ENCODE measurements at places on chromosomes 16 and 17.

- no peak for DNase-seq
Measured at GRCh38 chr16:27027971-27028370, 38.8 kb upstream of the C16orf82 start.

DNA sequence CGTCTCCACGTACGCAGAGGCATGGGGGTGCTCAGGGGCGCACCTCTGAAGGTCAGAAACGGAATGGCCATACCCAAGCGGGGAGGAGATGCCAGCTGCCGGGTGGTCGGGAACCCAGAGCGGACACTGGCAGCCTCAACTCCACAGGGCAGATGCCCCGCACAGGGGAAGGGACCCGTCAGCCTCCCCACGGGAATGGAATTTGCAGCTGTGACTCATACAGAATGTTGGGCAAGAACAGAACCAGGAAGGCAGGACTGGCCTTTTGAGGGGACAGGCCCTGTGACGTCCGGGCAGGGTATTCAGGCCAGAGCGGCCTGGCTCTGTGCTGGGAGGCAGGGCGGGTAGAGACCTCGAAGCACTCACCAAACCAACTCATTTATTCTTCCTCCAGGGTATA lies 7.5 kb downstream of the TK1 start:
- DNase-seq, result peak; percentile 26

DNA sequence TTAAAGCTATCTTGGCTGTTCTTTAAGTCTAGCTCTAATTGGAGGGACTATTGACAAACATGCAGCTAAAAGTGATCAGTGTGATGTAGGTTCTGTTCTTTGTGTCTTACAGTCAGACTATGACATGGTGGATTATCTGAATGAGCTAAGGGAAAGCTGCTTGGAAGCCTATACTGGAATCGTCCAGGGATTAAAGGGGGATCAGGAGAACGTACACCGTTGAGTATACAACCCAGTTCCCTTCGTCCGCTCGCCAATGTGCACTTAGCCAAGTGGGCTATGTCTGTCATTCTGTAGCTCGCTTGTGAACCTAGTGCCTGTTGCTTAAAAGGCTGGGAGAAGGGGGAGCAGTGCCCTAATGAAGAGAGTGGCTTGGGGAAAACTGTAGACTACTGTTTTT lies 15.8 kb upstream of the TBKBP1 start:
- DNase-seq, result no peak

GRCh38 chr16:53219371-53219770 lies 164.6 kb downstream of the CHD9 start:
- DNase-seq, result no peak

DNA sequence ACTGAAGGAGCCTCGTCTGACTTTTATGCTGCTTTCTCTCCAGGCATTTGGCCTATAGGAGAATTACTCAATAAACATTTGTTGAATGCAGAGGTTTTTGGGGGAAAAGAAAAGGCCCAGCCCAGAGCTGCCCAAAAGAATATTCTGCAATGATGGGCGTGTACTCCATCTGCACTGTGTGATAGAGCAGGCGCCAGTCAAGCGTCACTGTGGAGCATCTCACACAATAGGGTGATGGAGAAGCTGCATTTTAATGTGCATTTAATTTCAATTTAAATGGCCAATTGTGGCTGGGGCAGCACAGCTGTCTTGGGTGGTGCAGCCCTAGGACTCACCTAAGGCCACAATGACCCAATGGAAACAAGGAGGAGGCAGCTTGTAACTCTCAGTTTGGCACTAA lies 20.6 kb downstream of the GLYR1 start:
- no peak for DNase-seq

- DNase-seq, result peak; percentile 29
Measured at GRCh38 chr17:58587713-58588117, 73.3 kb upstream of the MTMR4 start.

DNA sequence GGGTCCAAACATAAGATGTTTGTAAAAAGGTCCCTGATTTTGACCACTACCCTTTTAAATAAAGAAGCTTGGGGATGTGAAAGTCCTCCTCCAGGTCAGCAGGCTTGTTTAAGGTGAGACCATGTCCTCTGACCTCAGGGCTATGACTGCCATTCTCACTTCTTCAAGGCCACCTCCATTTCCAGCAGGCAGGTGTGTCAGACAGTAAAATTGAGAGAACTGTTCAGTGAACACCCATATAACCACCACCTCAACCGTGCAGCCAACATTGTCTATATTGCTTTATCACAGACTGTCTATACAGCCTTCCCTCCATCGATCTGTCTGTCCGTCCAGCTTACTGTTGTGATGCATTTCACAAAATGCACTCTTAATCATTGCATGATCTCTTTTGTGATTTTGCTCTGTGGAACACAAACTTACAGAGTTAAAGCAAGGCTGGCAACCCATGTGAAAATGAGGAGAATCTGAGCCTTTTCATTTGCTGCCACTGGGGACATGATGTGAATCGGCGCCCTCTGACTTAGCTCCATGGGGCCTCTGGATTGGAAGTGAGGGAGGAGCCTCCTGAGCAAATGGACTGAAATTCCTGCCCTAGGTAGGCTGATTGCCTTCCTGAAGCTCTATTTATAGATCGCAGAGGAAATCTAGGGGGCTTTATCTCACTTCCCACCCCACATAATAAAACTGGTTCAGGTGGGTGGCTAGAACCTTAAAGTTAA lies 53.8 kb downstream of the ZNRF1 start:
- DNase-seq, result no peak

DNA sequence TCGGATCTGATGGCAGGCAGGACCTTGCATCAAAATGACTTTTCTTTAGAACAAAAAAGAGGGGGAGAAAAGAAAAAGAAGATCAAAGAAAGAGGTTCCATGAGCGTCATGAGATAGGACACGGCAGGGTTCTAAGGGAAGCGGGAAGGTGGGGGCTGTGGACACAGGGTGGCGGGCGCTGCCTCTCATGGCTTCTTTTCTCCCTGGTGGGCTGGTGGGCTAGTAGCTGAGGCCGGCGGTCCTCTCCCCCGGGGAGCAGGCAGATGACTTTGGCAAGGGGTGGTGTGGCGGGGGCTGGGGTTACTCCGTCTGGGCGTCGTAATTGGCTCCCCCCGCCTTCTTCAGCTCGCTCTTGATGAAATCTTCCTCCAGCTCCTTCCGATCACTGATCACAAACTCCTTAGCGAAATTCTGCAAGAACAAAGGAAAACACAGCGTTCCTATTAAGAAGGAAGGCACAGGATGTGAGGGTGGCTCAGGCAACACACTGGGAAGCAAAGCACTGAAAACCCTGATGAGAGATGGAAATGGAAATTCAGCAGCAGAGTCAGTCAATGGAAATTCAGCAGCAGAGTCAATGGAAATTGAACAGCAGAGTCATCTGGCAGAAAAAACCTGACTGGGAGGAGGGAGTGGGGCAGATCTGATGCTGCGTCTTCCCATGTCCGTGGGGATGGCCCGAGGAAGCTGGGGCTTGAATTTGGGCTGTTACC lies 51.2 kb downstream of the COTL1 start:
- no peak for DNase-seq

GRCh38 chr17:48025904-48026501 lies 11.6 kb downstream of the COPZ2 start:
- no peak for DNase-seq

GRCh38 chr16:12449795-12450194 lies 353.9 kb downstream of the CPPED1 start:
- DNase-seq, result no peak

DNA sequence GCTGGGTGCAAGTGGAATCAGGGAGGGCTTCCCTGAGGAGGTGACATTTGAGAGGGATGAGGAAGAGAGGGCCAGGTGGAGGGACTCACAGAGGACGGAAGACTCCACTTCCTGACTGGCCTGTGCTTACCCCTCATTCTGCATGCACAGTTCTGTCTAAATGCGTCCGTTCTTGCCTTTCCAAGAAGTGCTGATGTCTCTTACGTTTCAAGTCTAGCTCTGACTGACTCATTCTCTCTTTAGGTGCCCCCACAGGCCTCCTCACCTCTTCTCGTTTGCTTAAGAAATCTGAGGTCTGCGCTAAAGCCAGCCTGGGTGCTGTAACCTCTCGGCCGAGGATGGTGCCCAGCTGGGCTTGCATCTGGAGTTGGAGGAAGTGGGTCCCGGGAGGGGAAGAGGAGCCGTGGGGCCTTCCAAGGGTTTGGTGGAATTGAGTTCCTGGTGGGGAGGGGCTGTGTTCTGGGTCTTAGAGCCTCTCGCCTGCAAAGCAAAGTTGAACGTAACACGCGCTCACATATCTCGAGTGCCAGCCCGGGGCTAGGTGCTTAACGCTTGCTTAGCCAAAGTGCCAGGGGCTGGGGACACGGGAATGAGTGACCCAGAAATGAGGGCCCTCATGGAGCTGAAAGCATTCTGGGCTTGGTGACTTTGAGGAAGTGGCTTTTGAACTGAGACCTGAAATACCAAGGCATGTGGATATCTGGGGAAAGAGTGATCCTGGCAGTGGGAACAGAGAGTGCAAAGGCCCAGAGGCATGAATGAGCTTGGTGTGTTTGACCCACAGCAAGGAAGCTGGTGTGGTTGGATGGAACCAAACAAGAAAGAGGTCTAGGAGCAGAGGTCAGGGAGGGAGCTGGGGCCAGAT lies 4.8 kb downstream of the IL4R start:
- DNase-seq, result peak; percentile 32

- no peak for DNase-seq
Measured at GRCh38 chr16:10256784-10257641, 74.8 kb upstream of the GRIN2A start.

DNA sequence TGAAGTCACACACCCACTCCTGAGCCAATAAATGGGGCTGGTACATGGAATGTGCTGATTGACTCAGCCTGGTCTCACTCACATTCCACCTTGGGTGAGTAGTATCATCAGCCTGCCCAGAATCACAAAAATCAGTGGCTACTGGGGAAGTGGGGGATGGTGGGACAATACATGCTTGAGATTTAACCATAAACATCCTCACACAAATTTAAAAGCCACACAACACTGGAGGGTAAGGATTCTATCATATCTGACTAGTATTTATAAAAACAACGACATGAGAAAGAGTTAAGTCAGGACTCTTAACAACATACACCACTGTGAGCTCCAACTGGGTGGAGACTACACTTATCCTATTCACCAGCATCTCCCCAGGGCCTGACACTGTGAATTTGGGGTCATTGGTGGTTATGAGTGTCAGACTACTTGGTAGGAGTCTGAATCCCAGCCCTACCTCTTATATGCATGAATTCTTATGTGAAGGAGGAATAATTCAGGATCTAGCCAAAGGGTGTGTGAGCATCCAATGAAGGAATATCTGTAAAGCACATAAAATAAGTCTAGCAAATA lies 26.0 kb upstream of the IRX6 start:
- peak; percentile 82 for DNase-seq

- DNase-seq, result no peak
Measured at GRCh38 chr16:19841184-19841583, 43.5 kb downstream of the GPRC5B start.

DNA sequence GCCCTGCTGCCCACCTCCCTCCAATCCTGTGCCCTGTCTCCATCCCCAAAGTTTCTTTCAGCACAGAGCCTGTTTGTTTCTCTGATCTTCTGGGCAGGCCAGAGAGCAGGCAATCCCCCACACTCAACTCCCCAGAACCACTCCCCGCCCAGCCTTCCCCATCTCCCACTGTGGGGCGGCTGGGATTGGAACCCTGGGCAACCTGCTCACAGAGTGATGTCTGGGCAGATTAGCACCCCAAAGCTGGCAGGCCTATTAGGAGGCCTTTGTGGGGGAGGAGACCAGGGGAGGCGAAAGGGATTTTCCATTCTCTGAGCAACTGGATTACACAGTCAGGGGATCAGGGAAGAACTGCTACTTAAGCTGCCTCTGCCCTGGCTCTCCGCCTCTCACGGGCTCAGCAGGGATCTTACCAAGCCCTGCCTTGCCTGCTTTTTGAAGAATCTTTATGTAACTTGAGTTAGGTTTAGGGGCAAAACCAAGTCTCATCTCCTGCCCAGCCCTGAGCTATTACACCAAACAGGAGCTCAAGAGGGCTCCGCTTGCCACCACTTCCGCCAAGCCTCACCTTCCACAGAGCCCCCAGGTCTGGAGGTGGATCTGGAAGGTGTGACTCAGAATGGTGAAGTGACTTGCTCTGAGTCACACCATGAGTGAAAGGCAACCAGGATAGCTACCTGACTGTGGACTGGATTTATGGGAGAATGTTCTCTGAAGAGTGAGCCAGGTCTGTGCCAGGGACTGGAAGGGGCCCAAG lies 16.0 kb upstream of the LHX1 start:
- DNase-seq, result peak; percentile 50

GRCh38 chr17:68512960-68513474 lies 787 bp downstream of the PRKAR1A start:
- peak; percentile 32 for DNase-seq

GRCh38 chr17:41464682-41465081 lies 2.5 kb downstream of the KRT32 start:
- DNase-seq, result peak; percentile 92

DNA sequence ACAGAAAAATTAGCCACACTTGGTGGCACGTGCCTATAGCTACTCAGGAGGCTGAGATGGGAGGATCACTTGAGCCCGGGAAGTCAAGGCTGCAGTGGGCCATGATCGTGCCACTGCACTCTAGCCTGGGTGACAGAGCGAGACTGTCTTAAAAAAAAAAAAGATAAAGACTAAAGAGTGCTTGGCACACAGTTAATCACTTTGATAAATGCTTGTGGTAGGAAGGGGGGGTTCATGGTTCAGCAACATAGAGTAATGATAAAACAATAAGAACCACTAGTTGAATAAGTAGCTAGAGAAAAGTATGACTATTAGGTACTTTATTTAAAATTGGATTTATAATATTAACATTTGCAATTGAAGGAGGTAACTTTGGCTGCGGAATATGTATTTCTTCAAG lies 43.3 kb downstream of the USP32 start:
- no peak for DNase-seq

GRCh38 chr16:82967424-82967823 lies 340.7 kb downstream of the CDH13 start:
- DNase-seq, result no peak

DNA sequence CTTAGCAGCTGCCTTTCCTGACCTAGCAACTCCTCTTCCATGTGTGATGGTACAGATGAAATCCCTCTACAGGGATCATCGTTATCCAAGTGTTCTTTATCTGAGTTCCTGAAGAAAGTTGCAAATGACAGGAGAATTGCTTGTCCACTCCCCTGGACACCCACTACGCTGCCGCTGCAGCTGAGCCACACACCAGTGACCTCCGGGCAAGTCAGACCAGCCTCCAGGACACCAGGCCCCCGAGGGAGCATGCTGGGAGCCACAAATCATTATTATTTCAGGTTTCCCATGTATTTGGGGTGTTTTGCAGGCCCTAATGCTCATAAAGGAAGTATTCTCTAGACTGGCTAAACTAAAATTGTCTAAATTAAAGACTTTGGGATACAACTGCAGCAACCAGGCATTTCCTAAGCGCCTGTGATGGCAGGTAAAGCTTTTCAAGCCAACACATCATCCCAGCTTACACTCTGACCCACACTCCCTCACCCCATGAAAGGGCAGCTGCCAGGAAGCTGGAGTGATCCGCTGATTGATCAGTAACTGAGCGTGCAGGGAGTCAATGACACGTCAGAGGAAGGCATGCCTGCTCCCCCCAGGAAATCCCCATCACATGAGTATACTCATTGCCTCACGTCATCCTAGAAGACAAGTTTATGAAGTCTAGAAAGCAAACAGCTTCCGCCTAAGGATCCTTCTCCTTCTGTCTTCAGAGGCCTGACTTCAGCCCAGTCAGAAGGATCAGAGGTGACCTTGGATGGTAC lies 14.4 kb downstream of the FA2H start:
- peak; percentile 69 for DNase-seq
